ENCODE measurements at places on chromosomes 7 and 10.

DNA sequence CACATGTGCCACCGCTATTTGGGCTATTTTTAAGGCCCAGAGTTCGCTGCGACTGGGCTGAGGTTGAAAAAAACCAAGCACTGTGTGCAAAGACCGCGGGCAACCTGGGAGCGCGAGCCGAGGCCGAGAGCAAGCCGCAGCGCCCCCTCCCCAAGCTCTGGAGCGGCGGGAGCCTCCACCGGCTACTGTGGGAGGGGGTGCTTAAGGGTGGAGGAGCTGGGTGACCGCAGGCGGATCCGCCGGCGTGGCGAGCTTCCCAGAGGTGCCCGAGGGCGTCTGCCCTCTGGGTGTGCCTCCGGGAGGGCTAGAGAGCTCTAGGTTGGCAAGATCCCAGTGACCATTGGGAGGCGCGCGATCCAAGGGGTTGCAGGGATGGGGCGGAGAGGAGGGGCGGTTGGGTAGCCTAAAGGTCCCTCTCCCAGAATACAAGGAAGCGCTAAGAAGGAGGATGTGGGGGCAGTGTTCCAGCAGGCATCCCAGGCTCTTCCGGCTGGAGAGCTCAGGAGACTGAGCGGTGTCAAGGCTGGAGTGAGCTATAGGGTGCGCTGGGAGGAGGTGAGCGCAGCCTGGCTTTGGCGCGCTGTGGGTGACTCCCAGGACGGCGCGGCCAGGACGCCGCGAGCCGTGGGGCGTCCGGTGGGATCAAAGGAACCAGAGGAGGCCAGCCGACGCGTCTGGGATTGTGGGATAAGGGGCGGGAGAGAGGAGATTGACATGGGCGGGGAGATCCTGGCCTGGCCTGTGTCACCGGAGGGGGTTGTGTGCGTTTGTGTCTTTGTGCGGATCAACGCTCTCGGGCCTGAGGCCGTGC lies 8.0 kb downstream of the DLX5 start:
- no peak for DNase-seq

DNA sequence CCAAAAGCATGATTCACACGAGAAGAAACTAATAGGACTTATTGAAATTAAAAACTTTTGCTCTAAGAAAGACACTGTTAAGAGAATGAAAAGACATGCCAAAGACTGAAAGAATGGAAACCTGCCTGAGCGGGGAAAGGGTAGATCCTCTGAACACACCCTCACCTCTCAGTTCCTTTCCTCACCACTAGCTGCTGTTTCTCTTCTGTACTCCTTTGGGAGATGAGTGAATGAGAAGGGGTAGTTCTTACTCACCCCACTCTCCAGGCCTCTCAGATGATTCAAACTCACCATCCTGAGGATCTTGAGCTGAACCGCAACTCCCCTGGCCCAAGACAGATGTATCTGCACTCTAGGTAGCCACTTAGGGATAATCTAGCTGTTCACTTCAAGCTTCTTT lies 41.9 kb downstream of the IQUB start:
- peak; percentile 12 for DNase-seq

- no peak for DNase-seq
These were observed 184.8 kb downstream of the NPSR1 start for GRCh38 chr7:34842782-34843181.

- peak; percentile 50 for DNase-seq
These were observed 7.5 kb upstream of the EBF3 start for GRCh38 chr10:129971381-129972144.

- DNase-seq = peak; percentile 65
These were observed 2.2 kb downstream of the DNAJC30 start for GRCh38 chr7:73681031-73681430.

DNA sequence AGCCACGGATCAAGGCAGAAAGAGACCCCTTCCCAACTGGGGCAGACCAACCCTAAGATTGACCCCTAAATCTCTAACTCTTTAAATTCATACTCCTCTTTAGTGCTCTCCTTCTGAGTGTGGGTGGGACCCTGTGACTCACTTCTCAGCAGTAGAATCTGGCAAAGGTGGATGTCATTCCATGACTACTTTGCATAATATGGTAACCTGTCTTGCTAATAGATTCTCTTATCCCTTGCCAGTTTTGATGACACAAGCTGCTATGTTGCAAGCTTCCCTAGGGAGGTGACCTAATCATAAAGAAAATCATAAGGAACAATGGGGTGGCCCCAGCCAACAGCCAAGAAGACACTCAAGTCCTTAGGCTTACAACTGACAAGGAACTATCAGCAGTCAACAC lies 155.4 kb upstream of the VWC2 start:
- DNase-seq = peak; percentile 9

Measured in kidney tubule cell (primary cell).